ENCODE measurements at places on chromosomes 7 and 10.

GRCh38 chr7:91239171-91239604, 25.0 kb upstream of the FZD1 start:
- DNase-seq: no peak

GRCh38 chr10:94878649-94879048, 59.8 kb upstream of the CYP2C9 start:
- no peak for DNase-seq

DNA sequence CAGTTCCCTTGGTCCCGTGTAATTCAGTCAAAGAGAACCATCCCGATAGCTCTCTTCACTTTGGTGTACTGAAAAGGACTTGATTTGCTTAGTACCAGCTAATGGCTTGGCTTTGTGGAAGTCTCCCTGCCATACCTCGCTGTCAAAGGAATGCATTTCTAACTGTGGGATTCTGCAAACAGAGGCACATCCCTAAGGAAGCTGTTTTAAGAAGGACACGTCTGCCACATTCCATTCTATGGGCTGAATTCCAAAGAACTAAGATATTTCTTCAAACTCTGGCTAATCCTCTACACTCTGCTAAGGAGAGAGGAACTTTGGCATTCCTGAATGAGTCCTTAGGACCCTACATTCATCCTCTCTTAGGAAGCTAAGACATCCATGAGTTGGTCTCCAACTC, 327.9 kb downstream of the SFMBT2 start:
- no peak for DNase-seq

- DNase-seq: no peak
These were observed 53.2 kb downstream of the A1CF start for GRCh38 chr10:50832171-50832751.

GRCh38 chr10:130932326-130933007, 379.1 kb downstream of the TCERG1L start:
- DNase-seq: no peak

- DNase-seq: no peak
These were observed 40.0 kb downstream of the CUX1 start for GRCh38 chr7:101857358-101857811.

GRCh38 chr7:136061433-136061832, 84.3 kb upstream of the MTPN start:
- no peak for DNase-seq

DNA sequence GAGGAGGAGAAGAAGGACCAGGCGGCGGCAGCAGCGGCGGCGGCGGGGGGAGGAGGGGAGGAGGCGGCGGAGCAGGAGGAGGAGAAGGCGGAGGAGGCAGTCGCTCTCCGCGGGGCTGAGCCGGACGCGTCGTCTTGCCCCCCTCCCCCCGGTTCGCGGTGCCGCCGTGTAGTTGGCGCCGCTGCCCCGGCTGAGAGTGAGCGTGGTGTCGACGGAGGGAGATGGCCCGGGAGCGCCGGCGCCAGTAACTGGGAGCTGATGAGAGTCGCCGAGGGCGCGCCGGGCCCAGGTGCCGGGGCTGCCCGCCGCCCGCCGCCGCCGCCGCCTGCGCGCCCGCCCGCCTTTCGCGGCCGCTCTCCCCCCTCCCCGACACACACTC, 257 bp downstream of the WAC start:
- no peak for DNase-seq
